A172 (cell line): ENCODE measurements at places on chromosomes 11 and 22. TPM values are rescaled to one million over a fixed set of nuclear protein-coding genes. Genes with fewer than 3 reads are reported as not detected.

NLRP14 gene
- 0.02 TPM in 1 of 2 replicates, not detected in the other for total RNA-seq

MS4A4A gene
- not detected in 2 replicates for total RNA-seq

ANO5 gene
- total RNA-seq, result 0.02 and 0.14 TPM in 2 replicates

ANO9 gene
- total RNA-seq, result 0.19 TPM in 1 of 2 replicates, not detected in the other

DRD4 gene
- not detected in 2 replicates for total RNA-seq

TMEM121B gene
- 0.05 and 0.24 TPM in 2 replicates for total RNA-seq

RFPL3 gene
- total RNA-seq, result not detected in 2 replicates

DEPDC7 gene
- 13.6 and 13.8 TPM in 2 replicates for total RNA-seq

AKIP1 gene
- 126 and 130 TPM in 2 replicates for total RNA-seq

DNA sequence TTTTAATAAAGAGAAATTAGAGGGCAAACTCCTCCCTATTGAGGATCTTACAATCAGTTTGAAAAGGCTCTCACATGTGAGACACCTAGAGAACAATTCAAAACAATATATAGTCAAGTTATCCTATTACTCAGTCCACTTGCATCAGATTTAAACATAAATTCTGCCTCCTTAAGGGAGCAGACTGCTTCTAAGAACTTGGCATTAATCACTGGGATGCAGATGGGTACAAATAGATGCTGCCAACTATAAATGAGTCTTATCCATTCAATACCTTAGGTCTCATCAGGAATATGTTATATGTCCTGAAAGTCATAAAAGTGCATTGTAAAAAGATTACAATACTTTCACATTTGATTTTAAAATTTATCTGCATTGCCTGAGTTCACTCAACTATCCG, 269.3 kb upstream of the KIRREL3 start:
- no peak for DNase-seq

DNA sequence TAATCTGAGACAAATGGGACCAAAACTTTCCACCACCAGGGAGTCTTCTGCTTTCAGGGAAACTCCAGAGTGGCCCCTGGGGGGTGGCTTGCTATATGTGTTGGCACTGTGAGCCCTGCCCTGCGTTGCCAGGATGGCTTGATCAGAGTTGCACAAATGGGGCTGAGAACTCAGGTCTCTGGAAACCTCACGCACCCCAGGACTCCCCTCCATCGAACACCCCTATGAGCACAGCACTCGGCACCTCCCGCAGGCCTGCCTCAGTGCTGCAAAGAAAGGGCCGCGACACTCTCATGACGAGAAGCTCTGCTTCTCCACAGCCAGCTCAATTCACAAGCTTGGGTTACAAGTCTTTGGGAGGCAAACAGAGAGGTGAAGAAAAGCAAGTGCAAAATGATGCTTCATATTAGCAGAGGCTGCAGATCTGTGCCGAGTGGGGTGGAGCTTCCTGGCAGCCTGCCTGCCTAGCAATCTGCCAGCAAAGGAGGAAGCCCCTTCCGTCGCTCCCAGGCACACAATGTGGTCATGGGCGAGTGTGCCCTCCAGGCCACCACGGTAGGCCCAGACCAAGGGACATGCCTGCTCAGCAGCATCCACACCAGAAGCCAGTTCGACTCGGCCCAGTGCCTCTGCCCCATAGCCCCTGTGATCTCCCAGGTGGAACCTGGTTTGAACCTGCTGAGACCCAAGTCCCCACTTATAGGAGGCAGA, 55.7 kb downstream of the MYH9 start:
- no peak for DNase-seq

GRCh38 chr11:108241330-108242037, 18.6 kb downstream of the ATM start:
- DNase-seq, result no peak

DNA sequence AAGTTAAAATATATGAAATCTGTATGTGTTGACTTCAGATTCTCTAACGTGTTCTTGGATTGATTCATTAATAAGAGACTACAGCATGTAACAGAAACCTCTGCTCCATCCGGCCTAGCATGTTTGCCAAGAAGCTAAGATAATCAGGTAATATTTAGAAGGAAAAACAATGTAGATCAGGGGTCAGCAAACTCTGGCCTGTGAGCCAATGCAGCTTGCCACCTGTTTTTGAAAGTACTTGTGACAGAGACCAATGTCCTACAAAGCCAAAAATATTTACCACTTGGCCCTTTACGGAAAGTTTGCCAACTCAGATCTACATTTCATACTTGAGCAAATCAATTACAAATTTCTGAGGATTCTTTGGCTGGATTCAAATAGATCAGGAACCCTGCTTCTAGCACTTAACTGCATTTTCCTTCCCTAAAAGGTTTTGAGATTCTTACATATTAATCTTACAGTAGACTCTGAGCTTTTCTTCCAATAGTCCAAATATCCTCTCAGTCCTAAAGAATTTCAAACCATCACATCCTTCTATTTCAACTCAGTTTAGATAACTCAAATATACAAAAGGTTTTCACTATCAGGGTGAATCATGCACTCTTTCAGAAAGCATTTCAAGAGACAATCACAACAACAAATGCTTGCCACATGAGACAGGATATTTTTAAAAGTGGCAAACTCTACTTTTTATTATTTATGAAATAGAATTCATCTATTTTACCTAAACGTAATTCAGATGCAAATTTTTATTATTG, 29.5 kb downstream of the APOL5 start:
- DNase-seq, result no peak

GRCh38 chr11:74682731-74683278, 48.4 kb downstream of the CHRDL2 start:
- DNase-seq, result no peak

DNA sequence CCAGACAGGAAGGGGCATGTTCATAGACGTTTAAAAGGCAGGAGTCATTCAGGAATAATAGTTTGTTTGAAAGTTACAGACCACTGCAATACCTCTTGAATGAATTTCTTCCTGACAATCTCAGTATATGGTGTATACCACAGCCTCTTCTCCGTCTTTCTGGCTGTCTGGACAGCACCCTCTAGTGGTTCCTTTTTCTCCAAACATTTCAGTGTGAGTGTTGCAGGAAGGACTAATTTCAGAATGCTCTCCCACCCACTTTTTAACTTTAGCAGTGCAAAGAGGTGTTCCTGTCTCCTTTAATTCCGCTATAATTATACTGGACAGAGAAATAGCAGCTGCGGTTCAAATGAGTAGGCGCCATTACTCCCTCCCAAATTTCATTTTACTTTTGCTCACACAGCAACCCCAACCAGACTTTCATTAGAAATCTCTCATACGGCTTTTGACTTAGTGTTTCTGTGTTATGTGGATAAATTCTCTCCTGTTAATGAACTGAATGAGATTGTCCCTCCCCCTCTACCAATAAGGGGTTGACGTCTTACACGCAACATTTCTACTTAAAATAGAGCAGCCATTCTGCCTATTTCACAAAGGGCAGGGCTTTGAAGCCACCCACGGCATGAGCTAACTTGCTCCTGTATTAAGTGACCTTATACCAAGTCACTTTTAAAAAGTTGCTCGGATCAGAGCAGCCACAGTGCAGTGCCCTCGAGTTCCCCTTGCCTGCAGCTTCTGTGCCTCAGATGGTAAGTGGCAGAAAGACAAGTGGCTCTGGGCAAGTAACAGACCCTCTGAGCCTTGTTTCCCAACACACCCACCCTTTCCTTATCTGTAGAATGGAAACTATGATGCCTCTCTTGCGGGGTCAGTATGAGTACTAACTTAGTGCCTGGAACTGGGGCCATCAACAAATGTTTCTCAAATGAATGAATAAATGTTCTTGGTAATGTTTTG, 368.6 kb downstream of the OPCML start:
- peak; percentile 10 for DNase-seq
